ENCODE measurements at places on chromosomes 16 and 17.

- no peak for DNase-seq
These were observed 820.2 kb downstream of the KCNJ18 start for GRCh38 chr17:22512506-22512905.

DNA sequence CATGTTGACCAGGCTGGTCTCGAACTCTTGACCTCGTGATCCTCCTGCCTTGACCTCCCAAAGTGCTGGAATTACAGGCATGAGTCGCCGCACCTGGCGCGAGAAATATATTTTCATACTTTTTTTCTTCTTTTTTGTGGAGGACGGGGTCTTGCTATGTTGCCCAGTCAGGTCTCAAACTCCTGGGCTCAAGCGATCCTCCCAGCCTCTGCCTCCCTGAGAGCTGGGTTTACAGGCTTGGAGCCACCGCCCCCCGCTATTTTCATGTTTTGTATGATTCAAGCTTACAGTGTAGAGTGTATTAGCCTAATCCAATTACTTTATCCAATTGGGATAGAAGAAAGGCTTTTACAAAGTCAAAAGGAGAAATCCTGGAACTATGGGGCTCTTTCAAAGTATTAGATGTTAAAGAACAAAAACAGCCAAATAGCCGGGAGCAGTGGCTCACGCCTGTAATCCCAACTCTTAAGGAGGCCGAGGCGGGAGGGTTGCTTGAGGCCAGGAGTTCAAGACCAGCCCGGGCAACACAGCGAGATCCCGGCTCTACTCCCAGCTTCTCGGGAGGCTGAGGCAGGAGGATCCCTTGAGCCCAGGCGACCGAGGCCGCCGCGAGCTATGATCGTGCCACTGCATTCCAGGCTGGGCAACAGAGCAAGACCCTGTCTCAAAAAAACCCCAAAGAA, 1.4 kb upstream of the MAP1LC3B start:
- no peak for DNase-seq

DNA sequence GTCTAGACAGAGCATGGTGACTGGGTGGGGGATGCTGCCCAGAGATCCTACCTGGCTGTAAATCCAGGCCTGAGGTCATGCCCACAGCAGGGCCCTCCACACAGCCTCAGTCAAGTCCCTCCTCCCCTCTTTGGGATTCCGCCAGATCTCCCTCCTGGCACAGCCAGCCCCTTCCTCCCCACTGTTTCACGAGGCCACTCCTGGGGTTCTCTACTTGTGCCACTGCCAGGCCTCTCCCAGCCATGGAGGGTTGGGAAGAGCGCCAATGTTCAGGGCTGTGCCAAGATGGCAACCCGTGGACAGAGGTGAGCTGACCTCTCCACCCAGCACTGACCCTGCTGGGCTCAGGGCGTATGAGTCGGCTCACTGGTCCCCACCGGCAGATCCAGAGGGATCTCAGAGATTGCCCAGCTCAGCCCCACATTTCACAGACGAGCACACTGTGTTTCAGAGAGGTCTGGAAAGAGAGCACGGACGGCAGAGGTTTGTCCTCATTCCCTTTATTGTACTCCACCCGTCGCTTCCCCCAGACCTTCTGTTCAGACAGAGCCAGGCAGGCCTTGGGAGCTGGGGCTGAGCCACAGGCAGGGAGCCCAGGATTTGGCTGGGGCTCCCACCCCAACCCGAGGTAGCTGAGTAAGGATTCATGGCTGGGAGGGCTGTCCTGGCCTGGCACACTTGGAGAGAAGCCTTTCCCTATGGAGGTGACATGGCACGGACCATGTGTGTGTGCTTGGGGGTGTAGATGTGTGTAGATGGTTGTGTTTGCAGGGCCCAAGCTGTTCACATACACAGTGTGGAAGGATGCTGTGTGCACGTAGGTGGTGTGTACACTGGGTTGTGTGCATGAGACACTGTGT, 3.5 kb upstream of the CAMKK1 start:
- no peak for DNase-seq

GRCh38 chr17:34998205-34998604, 17.9 kb downstream of the LIG3 start:
- peak; percentile 32 for DNase-seq

GRCh38 chr16:67415872-67416793, at the start of gene ZDHHC1:
TSS of gene ZDHHC1 (minus strand) at chr16:67416477. CDS start at chr16:67407775, 8,702 bp downstream.
- DNase-seq, result peak; percentile 32

DNA sequence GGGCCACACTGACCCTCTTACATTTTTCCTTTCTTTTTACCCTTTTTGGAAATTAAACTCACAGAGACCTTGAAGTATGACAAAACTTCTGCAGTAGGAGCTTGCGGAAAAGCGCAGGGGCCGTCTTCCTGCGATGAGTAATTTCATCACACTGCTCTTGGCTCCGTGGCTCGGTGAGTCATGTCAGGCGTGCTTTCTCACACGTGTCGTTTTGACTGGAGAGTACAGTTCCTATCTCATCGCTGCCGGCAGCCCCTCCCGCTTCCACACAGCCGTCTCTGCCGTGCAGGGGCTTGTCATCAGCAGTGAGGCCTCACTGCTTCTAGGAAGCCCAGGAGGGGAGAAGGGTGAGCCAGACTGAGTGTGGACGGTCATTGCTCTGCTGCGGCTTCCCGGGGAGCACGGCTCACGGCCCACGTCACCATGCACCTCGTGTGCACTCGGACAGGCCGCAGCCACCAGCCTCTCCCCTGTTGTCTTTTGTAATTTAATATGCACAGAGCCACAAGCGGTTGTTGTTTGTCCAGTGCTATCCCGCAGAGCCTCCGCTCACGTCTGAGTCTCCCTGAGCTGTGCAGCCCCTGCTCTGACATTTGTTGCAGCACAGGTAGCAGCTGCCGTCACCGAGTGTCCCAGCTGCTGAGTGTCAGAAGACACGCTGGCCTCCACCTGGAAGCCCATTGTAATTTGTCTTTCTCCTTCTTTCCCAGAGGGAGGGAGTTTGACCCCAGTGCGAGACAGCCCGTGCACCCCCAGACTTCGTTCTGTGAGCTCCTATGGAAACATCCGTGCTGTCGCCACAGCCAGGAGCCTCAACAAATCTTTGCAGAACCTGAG, 99.4 kb upstream of the CHMP6 start:
- DNase-seq, result peak; percentile 63

DNA sequence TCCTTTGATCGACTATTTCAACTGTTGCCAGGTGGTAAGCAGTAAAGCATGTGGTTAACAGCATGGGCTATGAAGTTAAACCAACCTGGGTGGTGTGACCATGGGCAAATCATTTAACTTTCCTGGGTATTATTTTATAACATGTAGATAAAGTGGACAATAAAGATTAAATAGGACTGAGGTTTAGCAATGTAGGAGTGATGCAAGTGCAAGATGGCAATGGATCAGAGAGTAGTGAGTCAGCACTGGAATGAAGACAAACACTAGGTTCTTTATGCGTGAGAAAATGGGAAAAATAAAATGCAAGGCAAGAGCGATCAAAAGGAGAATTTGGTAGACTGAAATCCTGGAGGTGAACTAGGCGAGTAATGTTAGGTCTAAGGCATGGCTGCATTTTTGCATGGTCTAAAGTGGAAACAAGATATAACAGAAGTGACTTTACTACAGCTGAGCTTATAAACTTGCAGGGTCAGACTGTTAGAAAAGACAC, 222.4 kb upstream of the AXIN2 start:
- DNase-seq, result no peak

DNA sequence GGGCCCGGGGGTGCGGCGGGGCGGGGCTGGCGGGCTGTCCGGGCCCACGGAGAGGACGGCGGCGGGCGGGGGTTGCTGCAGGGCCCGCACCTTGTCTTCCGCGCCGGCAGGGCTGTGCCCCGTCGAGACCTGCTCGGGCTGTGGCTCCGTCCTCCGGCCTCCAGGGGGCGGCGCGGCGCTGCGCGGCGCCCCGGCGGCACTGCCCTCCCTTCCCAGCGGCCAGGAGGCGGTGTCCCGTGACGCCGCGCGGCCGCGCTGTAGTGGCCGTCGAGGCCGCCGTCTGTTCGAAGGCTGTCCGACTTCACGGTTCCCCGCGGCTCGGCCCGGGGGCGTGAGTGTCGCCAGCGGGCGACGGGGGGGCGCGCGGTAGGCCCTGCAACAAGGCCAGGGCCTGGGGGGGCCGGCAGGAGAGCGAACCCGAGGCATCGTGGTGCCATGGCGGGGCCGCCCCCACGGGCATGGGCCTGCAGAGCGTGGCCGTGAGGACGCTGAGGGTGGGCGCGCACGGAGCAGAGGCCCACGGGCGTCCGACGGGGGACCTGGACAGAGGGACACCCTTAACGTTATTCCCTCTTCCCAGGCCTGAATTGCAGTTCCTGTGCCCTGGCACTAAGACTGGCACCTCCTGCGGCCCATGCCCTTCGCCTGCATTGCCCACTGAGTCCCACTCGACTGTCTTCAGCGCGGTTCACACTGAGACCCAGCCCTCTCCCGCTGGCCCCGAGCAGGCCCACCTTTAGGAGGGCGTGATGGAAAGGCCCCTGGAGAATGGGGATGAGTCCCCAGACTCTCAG, at the start of gene PLEKHG4:
TSS of gene PLEKHG4 (plus strand) at position 237 of the 794 bp plus-strand sequence. CDS start at position 750, 513 bp downstream.
- peak; percentile 68 for DNase-seq

DNA sequence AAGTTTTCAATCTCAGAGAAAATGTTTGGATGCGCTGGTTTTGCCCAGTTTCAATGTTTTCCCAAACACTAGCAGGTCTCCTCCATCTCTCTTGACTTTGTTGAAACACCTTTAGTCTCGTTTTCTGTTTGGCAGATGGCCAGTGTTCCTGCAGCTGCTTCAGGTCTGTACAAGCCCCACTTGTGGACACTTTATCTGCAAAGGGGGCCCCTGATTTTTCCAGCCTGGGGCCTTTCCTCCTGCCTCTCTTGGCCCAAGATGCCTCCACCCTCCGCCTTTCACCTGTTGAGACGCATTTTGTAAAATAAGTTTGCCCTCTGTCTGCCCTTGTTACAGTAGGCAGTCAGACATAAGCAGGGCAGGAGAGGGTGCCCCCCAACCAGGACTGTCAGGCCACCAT, 21.8 kb upstream of the PRM1 start:
- no peak for DNase-seq

GRCh38 chr16:56932721-56933619, 1.0 kb downstream of the HERPUD1 start:
- DNase-seq, result no peak

DNA sequence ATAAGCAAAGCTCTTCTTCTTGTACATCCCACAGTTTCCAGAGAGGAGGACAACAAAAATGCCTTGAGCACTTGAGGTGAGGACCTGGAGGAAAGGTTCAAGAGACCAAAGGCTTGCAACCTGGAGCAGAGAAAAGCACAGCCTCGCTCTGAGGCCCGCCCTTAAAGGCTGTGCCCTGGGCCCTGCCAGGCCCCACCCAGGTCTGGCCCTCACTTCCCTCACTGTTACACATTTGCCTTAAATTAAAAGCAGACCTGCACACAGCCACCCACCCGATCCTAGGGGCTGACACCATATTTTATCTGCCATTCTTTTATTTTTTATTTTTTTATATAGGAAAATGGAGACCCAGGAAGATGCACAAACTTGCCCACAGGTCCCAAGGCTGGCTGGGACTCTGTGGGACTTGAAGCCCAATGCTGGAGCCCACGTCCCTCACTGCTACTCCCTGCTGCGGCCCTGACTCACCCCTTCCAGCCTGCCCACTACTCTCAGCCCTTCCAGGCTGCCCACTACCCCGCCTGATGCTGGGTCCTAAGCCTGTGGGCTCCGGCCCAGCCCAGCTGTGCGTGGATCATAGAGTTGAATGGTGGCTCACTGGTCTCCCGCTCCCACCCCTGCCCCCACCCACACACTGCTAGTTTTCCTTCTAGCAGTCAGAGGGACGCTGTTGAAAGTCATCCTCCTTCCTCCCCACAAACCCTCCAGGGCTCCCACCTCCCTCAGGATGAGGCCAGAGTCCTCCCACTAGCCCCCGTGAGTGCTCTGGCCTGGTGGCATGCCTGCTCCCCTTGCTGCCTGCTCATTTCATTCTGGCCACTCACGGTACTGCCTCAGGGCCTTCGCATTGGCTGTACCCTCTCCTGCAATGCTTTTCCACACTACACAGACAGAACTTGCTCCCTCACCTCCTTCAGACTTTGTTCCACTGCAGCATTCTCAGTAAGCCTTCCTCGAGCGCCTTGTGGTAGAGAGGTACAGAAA, 77.6 kb upstream of the MED9 start:
- DNase-seq, result no peak

GRCh38 chr17:76411247-76411646, 26.8 kb downstream of the SPHK1 start:
- no peak for DNase-seq

DNA sequence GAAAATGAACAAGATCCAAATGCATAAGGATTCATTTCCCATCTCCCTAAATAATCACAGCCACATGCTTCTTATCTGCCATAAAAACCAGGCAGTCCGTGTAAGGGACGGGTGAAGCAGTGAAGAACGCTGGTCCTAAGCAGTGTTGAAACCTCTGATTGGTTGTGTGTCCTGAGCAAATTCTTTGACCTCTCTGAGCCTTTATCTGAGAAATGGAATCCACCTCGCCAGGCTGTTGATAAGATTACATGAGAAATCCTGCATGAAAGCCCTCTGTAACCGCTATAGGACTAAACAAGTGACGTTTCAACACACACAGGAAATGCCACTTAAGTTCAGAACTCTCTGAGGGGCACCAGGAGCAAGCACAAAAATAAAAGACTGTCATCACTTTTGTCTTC, 26.8 kb downstream of the GAS7 start:
- DNase-seq, result no peak

GRCh38 chr17:48290378-48290777, 139.6 kb downstream of the SKAP1 start:
- DNase-seq, result no peak

- DNase-seq, result no peak
These were observed 136.7 kb downstream of the SNX11 start for GRCh38 chr17:48244121-48244711.

GRCh38 chr17:27257031-27257357, 36.9 kb upstream of the WSB1 start:
- no peak for DNase-seq

DNA sequence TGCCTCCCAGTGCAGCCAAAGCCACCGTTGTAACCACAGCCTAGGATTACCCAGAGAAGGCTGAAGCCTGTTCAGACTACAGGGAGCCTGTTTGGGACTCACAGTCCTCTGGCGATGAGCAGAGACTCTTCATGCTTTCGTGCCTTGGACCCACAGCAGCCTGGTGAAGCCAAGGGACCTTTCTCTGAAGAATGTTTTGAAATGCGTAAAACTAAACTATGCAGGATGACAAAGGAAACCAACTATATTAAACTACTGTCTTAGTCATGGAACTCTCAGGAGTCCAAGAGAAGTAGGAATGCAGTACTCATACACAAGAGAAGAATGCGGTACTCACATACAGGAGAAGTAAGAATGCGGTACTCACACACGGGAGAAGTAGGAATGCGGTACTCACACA, 20.9 kb downstream of the ABR start:
- DNase-seq, result no peak

DNA sequence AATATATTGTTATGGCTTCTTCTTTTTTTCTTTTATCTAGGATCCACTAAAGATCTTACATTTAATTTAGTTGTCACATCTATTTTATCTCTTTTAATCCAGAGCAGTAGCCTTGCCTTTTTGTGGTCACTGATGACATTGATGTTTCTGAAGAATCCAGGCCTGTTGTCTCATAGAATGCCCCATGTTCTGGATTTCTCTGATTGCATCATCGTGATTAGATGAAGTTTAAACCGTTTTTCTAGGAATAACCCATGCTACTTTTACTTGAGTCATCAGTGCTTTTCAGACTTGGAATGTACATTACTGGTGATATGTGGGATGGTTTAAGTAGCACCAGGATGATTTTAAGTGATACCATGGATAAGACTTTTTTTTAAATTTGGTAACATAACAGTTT, 106.4 kb upstream of the CES5A start:
- no peak for DNase-seq
